ENCODE measurements at places on chromosomes 7 and 10. TPM values are rescaled to one million over a fixed set of nuclear protein-coding genes. Genes with fewer than 3 reads are reported as not detected.

Gene ANLN
- total RNA-seq: 50.2 TPM

Gene SAMD9L
- 0.37 TPM for total RNA-seq

DNA sequence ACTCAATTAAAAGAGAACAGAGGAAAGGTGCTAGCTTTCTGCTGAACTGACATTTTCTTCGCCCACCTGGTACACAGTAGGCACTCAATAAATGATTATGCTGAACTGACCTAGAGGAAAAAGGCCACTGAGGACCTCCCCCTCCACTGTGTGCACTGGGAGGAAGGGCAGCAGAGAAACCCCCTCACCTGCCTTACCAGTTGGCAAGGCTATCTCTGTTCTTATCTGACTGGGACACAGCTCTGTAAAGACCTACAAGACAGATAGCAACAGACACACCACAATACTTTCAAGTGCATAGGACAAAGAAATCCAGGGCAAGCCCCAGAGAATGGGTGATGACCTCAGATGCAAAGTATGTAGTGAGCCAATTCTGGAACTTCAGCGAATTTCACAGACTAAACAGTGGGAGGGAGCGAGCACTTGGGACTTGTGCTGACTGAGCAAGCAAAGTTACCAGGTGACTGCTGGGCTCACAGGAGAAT, 30.4 kb downstream of the PDLIM1 start:
- DNase-seq: no peak

Gene ZNF239
- total RNA-seq: 12.8 TPM

GRCh38 chr7:101581891-101582290, 47.2 kb downstream of the MYL10 start:
- no peak for DNase-seq

- no peak for DNase-seq
Observed at GRCh38 chr7:101411508-101411874, 48.8 kb downstream of the COL26A1 start.

DNA sequence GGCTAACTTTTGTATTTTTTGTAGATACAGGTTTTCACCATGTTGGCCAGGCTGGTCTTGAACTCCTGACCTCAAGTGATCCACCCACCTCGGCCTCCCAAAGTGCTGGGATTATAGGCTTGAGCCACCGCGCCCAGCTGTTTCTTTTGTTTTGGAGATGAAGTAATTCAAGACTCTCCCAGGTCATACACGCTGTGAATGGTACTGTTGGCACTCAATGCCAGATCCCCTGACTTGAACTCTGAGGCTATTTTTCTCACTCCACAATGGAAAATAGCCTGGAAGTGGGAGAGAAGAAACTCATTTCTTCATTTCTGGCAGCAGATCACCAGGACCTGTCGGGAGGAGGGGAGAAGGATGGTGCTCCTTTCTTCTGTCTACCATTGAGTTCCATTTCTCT, 32.4 kb downstream of the BLVRA start:
- DNase-seq: no peak

Gene TFEC
- total RNA-seq: not detected

GRCh38 chr7:113083816-113084495, 2.7 kb downstream of the GPR85 start:
- no peak for DNase-seq

GRCh38 chr10:101670635-101671034, 24.3 kb downstream of the FBXW4 start:
- no peak for DNase-seq

Gene SH2D4B
- not detected for total RNA-seq

GRCh38 chr10:133454204-133454893, 604 bp downstream of the SCART1 start:
- no peak for DNase-seq

All from HT-29 (cell line).